IPS DF 19.7 (cell line): ENCODE measurements at places on chromosomes 7 and 10.

- no peak for DNase-seq
These were observed 57.2 kb upstream of the LBX1 start for GRCh38 chr10:101286248-101287046.

DNA sequence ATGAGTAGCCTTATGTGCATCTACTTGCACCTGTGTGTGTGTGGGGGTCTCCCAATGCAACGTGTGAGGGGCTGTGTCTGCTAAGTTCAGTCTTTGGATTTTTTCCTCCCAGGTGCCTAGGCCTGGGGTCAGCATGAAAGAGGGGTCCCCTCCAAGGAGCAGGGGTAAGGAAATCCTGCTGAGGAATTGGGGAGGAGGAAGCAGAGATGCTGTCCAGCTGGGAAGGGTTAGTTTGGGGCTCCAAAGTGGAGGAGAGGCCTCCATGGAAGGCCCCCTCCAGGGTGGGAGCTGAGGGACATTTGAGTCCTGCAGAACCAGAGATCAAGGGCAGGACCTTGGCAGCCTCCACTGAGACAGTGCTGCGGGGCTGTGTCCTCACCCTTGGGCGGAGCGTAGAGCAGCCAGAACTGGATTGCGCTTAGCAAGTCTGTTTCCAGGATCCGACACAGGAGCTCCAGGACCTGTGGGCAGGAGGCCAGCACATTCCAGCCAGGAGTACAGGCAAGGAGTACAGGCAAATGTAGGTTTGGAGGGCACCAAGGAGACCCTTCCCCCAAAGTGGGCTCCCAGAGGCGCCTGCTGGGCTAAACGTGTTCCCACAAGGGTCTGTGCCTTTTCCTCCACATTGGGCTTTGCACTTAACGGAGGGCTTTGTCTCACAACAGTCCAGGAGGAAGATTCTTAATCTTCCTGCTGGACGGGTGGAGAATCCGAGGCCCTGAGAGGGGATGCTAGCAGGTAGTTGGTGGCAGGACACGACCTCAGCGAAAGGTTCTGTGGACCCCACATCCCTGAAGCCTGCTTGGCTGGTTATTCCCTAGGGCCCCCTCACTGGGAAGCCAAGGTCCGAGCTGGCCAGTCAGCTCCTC, 10.1 kb downstream of the TBATA start:
- DNase-seq: no peak

- DNase-seq: no peak
These were observed 14.1 kb downstream of the NPFFR1 start for GRCh38 chr10:70269741-70270140.

GRCh38 chr7:77579797-77580196, 42.7 kb downstream of the PTPN12 start:
- DNase-seq: no peak

- no peak for DNase-seq
These were observed 25.8 kb downstream of the TES start for GRCh38 chr7:116236020-116236630.

DNA sequence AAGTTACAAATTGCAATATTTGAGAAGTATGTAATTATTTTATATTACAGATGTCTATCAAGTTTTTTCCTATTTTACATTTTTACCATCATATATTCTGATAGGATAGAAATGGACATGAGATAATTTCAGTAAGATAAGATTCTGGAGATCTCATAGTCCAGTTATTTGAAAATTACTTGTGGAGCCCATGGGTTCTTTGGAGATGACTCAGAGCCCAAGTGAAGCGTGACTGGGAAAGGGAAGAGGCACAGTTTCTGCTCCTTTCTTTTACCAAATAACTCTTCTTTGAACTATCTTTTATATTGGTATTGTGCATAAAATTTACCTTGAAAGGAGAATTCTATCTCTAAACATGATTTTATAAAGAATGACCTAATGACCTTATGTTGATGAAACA, 2.4 kb downstream of the CD36 start:
- DNase-seq: no peak

- no peak for DNase-seq
These were observed 65.6 kb upstream of the ADO start for GRCh38 chr10:62738916-62739315.

GRCh38 chr10:44278837-44279324, 106.0 kb downstream of the CXCL12 start:
- DNase-seq: no peak

GRCh38 chr7:69638674-69639073, 40.4 kb downstream of the AUTS2 start:
- no peak for DNase-seq

GRCh38 chr7:33591490-33591889, 313.8 kb upstream of the BMPER start:
- DNase-seq: no peak

GRCh38 chr7:5693529-5693928, 87.9 kb downstream of the RNF216 start:
- no peak for DNase-seq

DNA sequence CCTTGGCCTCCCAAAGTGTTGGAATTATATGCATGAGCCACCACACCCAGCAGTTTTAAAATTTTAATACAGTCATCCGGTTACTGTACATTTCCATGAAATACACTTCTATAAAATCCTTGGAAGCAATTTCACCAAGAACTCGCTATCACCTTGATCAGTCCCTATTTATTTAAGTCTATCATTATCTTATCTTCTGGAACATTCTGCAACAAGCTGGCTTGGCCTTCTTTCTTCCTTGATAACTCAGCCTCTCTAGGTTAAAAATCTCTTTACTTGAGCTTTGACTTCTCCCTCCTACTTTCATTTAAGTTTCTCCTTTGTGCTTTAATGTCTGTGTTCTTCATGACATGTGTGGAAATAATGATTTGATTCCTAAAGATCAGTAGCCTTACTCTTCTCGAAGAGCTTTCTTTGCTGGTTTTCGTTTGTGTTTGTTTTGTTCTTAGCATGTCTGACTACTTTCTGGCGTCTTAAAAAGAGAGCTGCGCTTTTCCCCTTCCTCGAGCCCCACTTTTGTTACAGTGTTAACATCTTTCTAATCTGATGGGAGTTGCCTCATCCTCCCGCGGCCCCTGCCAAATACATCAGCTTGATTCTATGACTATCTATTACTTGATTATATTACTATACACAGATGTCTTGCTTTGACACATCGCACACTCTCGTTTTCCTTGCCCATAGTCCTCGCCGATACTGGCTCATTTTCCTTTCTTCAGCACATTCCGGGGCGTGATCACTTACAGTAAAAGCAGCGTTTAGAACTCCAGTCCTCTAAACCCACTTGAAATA, 11.1 kb upstream of the CALML5 start:
- DNase-seq: no peak

DNA sequence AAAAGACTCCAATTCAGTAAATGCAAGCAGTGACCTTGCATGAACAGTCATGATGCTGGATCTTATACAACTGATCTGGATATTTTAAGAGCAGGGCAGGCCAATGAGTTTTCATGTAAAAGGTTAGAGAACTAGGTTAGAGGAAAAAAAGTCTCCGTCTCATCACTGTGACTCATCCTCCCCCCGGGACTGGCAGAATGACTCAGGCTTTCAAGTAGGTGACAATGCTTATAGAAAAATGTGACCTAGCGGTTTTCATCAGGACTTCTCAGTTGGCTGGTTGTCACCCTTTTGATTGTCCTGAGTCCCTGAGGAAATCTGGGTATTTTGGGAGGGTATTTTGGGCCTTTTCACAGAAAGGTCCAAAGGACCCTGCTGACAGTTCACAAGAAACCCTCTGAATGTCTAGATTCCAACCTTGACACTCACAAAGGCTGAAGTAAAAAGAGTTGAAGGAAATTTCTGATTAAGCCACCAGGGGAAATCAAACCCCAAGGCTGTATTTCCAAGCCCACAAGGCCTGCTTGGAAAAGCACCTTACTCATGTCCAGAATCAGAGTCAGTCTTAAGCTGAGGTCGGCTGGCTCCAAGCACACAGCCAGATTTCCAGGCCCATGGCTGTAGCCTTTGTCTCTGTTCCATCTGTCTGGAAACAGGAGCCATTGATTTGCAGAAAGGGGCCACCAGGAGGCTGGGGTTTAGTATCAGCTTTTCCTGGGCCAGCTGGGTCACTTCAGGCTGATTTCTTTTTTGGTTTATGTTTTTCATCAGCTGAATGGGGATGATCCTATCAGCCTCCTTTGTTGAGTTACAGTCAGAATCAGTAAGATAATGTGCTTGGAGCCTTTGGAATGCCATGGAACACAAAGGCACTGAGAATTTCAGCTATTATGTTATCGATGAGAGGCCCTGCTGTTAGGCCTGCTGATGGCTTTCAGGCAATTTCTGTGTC, 226.4 kb upstream of the HABP2 start:
- no peak for DNase-seq

GRCh38 chr7:1859266-1860035, 189.4 kb downstream of the ELFN1 start:
- no peak for DNase-seq

DNA sequence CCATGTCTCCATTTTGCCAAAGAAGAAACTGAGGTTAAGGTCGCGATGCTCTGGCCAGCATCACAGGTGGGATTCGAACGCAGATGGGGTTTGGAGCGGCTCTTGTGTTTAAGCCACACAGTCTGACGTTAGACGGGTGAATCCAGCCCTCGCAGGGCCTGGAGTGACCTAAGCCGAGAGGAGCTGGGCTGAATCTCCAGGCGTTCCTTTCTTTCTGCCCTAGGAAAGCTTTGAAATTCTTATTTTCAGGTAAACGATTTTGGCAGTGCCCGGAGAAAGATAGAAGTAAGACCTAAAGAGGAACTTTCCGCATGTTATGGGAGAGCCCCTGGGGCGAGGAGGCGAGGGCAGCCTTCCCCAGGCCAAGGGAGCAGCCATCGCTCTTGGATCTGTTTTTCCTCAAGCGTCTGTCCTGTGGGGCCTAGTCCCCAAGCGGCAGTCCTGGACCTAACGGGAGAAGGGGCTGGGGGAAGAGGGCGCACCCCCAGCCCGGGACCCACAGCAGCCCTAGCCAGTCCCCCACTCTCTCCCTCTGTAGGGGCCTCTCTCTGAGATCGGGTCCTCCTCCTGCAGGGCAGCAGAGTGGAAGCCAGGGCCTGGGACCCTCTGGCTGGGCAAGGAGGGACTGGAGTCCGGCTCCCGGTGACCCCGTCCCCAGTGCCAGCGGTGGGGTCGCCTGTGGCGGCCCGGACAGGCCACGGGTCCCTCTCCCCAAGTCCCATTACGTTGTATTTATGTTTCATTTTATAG, 8.9 kb upstream of the LBX1 start:
- no peak for DNase-seq

- no peak for DNase-seq
These were observed 8.9 kb downstream of the IL2RA start for GRCh38 chr10:6053303-6053702.

- DNase-seq: no peak
These were observed 51.0 kb downstream of the POLR3A start for GRCh38 chr10:77978360-77978759.

- DNase-seq: no peak
These were observed 6.9 kb downstream of the IRF5 start for GRCh38 chr7:128944487-128945236.

DNA sequence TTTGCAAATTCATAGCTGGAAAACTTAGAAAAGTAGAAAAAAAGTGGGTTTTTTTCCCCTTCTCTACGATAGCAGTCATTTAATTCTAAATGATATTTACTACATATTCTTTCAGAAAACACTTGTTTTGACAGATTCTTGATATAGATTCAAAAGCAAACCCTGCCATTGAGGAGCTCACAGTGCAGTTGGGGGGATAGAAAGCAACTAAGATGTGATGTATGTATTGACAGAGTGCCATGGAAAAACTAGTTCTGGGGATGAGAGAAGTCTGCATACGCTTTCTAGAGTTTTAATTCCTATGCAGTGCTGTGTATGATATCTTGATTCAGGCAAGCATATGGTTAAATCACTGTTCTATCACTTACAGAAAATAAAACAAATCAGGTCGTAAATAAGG, 436.6 kb upstream of the GHITM start:
- DNase-seq: no peak

- DNase-seq: no peak
These were observed 580.6 kb downstream of the PHTF2 start for GRCh38 chr7:78379148-78379547.

DNA sequence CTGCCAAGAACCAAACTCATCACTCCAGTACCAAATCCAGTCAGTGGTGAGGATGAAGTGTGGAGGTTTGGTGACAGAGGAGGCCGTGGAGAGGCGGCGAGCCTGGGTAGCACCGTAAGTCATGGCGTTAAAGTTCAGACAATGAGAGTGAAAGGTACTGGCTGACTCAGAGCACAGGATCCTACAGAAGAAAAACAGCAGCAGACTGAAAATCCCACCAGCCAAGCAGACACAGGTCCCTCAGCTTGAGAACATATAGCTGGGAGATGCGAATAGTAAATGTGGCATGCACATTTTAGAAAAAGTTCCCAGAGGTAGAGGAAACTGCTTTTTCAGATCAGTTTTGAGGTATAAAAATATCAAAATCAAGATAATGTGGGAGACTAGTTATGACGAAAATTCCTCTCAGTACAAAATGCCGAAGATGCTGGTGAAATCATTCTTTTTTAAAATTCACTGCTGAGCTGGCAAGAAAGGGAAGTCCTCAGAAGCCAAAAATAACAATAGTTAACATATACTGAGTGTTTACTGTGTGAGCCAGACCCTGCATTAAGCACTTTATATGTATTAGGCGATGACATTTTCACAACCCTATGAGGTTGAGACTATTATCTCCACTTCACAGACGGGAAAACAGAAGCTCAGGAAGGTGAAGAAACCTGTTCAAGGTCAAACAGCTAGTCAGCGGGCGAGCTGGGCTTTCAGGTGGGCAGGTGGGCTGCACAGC, 20.9 kb downstream of the PARP12 start:
- no peak for DNase-seq

- DNase-seq: no peak
These were observed 67.1 kb downstream of the IKZF1 start for GRCh38 chr7:50371551-50372021.

DNA sequence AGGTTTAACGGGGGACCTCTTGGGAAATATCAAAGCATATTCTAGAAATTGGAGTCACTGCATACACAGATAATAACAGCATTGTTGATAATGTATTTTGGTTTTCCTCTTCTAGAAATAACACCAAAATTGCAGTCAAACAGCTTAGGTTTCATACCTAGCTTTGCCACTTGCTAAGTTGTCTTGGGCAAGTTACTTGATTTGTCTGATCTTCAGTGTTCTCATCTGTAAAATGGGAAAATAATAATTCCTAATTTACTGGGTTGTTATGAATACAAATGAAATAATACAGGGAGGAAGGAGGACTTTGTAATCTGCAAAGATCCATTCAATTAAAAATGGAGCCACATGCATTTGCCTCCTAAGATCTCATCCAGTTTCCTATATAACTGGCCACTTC, 20.3 kb upstream of the NUP205 start:
- DNase-seq: no peak

DNA sequence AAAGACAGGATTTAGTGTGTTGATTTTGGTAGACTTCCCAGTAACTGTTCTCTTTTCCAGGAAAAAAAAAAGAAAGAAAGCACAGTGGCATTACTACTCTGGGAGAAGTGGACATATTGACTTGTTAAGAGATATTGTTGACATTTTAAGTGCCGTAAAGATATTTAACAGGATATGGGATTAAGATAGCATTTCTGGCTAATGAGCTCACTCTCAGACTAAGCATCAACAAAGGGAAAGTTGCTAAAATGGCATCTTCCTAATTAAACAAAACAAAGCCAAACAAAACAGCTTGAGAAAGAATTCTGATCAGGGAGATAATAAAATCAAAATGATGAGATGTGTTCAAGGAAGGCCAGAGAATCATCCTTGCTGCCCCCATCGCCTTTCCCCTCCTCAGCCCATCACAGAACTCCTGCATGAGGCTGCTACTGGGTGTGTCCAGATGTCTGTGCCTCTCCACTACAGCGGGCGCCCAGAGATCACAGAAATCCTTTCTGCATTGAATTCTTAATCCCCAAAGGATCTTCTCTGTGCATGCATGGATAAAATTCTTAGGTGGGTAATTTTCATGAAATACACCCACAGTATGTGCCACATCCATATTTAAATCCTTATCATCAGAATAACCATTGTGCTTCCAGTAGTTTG, 270.5 kb downstream of the POU6F2 start:
- no peak for DNase-seq
